ENCODE measurements at places on chromosomes 16 and 17.

GRCh38 chr17:40168262-40168832, 8.9 kb upstream of the RAPGEFL1 start:
- DNase-seq = no peak

GRCh38 chr17:8175795-8176196, 384 bp downstream of the TMEM107 start:
- DNase-seq = no peak

DNA sequence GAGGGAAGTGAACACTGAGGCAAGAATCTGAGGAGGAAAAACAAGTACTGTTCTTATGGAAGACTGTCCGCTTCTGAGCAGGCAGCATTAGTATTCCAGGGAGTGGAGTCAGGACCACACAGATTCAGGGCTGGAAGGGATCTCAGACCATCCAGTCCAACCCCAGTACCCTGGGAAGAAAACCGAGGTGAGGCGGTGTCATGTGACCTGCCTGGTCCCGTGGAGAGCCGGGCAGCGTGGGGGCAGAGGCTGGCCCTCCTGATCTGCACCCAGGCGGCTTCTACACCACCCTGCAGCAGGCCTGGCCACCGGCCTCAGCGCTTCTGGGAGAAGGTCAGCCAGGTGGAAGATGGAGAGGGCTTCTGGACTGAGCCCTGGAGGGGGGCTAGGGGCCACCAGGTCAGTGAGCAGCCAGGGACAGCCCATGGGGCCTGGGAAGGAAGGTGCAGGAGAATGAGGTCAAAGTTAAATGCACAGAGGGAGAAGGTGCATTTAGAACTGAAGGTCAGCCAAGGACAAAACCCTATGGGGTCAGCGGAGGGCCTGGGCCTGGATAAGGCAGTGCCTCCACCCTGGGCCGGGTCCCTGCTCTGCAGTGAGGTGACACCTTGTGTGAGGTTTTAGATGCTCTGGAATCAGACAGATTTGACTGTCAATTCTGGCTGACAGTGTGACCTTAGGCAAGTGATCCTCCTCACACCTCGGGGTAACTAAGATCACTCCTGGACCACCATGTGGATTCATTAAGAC, 45.9 kb downstream of the VAC14 start:
- no peak for DNase-seq

DNA sequence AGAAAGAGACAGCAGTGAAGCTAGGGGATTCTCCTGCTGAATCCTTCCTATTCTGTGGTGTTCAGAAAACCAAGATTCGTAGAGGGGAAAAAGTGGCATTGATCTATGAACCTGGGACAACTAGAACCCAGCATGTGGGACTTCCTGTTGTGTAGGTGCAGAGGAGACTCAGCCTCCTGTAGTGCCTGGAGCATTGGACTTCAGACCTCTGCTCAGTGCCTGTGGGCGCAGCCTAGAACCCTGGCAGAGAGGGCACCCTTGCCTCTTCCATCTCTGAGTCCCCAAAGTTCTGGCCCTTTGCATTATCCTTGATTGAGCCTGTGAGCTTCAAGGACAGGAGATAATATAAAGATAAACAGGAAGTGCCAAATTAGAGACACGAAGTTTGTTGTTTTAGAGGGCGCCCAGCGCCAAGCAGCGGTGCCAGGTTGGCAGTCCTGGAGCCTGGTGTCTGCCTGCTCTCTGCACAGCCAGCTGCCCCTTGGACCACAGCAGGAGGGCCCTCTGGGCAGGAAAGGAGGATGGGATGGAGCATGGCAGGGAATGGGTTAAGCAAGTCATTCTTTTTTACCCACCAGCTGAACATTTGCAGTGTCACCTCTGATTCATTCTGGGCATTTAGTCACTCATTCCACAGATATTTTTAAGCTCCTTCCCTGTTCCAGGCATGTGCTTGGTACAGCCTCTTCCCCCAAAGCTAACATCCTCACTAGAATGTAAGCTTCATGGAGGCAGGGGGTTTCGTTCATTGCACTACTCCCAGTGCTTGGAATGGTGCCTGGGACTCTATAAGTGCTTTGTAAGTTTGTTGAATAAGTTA, 11.9 kb upstream of the SP6 start:
- DNase-seq = no peak

- DNase-seq = no peak
Measured at GRCh38 chr16:86986809-86987487, 330.2 kb downstream of the C16orf95 start.

DNA sequence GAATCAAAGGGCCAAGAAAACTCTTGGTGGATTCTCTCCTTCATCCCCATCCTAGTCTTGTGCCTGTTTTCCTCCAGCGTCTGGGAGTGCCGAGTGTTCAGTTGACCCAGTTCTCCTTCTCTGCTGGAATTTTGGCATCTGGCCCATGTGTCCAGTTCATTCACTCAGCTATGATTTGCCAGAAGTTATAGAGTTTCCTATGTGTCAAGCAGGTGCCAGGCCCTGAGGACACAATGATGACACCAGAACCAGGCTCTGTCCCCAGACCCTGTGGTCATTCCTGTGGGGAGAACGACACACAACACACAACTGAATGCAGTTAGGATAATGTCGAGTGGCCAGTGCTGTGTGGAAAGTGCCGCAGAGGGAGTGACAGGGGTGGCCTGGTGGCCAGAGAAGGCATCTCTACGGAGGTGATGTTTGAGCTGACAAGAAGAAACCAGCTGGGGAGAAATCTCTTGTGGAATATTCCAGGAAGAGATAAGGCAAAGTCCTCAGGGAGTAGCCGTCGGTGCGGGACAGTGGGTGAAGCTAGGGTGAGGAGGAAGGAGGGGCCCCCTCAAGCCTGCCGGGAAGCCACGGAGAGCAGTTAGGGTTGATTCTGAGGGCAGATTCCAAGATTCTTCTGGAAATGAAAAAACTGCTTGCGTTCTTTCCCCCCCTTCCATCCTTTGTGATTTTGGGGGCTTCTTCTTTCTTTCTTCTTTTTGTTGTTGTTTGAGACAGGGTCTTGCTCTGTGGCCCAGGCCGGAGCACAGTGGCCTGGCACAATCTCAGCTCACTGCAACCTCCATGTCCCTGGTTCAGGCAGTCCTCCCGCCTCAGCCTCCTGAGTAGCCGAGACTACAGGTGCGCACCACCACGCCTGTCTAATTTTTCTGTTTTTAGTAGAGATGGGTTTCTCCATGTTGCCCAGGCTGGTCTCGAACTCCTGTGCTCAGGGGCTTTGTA, 35.8 kb upstream of the IL34 start:
- DNase-seq = no peak

- DNase-seq = no peak
Measured at GRCh38 chr17:69326377-69327059, 415 bp downstream of the ABCA5 start.

- DNase-seq = no peak
Measured at GRCh38 chr16:50126183-50126582, 26.9 kb upstream of the TENT4B start.

- DNase-seq = no peak
Measured at GRCh38 chr17:49456183-49456965, 38.7 kb upstream of the NGFR start.

DNA sequence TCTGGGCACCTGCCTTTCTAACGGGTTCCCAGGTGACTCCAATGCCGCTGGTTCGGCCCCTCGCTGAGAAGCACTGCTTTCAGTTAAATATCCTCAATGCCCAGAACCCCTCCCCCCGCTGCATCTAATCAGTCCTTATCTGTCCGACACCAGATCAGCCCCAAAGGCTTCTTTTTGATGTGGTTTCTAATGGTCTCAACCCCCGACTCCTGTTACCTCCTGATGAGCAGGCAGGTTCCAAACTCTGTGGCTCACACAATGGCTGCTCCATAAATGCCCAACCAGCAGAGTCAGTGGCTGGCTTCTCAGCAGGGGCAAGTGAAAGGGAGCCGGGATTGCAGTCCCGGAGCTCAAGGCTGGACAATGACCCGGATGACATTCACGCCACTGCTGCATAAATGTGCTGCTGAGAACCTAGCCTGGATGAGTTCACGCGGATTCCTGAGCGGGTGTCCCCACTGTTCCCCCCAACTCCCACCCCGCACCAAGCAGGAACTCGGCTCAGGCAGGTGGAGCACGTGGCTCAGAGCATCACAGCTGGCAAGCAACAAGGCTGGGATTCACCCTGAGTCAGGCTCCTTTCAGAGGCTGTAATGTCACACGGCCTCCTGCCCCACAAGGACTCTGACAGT, 1.0 kb upstream of the SLC38A8 start:
- no peak for DNase-seq

DNA sequence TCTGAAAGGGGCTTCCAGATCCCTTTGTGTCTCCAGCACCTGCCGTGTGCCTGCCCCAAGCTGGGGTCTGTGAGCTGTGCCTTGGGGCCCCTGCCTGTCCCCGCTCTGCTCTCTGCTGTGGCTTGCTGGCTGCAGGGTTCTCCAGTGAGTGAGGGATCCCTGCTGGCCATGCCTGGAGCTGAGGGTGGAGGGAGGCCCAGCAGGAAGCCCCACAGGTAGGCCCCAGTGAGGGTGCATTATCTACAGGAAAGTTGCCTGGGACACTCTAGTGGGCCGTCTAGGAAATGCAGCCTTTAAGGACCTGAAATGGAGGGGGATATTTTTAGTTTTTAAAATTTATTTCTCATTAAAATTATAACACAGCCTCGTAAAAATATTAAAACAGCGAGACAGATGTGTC, 50.9 kb downstream of the JPH3 start:
- no peak for DNase-seq

- no peak for DNase-seq
Measured at GRCh38 chr17:916315-916714, 63.3 kb downstream of the NXN start.

GRCh38 chr16:76963614-76964315, 227.2 kb upstream of the MON1B start:
- DNase-seq = no peak

GRCh38 chr16:12356632-12357340, 380.3 kb downstream of the SNX29 start:
- DNase-seq = no peak

DNA sequence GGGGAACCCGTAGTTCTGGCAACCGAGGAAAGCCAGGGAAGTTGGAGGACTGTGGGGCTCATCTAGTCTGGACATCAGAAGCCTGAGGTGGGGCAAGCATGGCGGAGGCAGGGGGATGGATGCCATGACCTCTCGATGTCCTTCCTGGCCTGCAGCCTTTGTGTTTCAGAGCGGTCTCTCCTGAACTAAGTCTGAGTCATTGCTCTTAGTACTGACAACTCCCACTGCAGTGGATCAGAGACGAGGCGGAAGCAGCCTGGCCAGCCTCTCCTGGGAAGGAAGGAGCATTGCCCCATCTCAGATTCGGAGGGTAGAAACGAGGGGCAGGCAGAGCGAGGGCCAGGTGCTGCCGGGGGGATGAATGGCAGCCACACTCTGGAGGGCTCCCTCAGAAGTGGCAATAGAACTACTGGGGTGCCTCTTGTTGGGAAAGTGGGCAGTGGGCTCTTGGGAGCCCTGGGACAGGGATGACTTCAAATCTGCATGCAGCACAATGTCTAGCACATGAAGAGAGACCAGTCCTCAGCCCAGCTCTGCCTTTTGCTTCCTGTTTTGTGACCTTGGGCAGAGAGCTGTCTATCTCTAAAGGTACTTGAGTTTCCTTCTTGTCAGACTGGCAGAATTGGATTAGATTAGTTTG, 3.6 kb upstream of the STAC2 start:
- DNase-seq = no peak

- DNase-seq = no peak
Measured at GRCh38 chr16:67277999-67278772, 1.1 kb upstream of the PLEKHG4 start.

DNA sequence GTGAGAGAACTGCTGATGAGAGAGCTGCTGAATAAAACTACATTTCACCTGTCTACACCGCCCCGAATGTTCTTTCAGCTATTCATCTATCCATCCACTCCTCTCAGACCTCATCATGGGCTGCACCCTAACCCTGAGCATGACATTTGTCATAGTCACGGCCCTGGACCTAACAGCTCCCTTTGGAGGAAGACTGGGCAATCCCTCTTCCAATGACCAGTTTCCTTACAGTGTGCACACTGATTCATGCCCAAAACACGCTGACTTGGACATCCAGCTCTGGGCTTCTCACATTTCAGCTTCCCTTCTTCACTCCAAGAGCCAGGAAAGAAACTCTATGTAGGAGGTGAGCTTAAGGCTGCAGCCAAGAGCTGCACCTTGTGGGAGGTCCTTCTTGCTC, 41.8 kb upstream of the ARL4D start:
- DNase-seq = no peak

DNA sequence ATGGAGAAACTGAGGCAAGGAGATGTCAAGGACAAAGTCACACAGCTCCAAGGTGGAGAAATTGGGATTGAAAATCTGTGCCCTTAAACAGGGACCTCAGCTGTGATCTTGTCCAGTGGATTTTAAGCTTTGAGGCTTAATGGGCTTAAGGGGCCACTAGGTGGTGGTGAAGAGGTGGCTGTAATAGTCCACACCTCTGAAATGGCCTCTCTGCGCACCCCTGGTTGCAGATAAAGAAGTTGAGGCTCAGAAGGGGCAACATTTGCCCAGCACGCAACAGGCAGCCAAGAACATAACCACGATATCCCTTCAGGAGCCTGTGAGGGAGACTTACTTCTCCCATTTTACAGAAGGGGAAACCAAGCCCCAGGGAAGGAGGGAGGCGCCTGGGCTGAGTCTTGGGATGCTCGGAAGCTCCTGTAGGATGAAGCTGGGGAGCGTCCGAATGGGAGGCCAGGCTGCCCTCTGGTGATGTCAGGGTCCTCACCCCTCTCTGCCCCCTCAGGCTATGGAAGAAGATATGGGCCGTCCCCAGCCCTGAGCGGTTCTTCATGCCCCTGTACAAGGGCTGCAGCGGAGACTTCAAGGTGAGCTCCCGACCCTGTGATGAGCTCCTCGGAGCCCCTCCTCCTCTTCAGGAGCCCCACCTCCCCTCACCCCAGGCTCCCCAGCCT, 43.7 kb downstream of the IL21R start:
- no peak for DNase-seq

GRCh38 chr16:927406-927805, 43.4 kb downstream of the LMF1 start:
- no peak for DNase-seq

DNA sequence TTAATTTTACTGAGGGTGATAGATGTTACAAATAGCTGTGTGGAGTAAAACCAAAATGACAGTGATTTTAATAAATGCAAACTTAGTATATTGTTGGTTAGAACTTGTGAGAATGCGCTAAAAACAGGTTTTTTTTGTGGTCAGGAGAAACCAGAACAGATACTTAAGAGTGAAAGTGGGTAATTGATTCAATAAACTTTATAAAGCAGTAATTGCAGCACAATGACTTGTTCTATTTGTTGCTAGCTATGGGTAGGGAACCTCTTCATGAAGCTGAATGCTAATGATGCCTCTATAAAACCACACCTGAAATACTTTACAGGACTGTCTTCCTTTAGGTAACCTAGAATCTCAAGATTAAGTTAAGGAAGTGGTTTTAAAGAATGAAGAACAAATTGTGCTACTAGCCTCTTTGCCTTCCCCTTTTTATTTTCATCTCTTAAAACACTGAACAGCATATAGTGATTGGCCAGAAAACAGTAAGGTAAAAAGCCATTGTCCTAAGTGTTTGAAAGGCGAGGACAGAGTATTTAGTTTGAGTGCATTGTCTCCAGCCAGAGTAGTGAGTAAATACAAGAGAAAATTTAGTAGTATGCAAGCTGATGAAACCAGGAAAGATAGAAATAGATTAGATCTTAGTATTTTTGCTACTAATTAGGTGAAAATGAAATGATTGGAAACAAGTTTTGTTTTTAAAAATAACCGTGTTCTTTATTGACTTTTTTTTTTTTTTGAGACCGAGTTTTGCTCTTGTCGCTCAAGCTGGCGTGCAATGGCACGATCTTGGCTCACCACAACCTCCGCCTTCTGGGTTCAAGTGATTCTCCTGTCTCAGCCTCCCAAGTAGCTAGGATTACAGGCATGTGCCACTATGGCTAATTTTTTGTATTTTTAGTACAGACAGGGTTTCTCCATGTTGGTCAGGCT, 6.0 kb downstream of the GGNBP2 start:
- no peak for DNase-seq

- no peak for DNase-seq
Measured at GRCh38 chr16:64919929-64920607, 201.8 kb downstream of the CDH11 start.

All from pulmonary artery endothelial cell (primary cell).